ENCODE measurements at places on chromosomes 3 and 15.
A peak's percentile ranks its signal among the peaks of the same experiment; 100 is the strongest.

DNA sequence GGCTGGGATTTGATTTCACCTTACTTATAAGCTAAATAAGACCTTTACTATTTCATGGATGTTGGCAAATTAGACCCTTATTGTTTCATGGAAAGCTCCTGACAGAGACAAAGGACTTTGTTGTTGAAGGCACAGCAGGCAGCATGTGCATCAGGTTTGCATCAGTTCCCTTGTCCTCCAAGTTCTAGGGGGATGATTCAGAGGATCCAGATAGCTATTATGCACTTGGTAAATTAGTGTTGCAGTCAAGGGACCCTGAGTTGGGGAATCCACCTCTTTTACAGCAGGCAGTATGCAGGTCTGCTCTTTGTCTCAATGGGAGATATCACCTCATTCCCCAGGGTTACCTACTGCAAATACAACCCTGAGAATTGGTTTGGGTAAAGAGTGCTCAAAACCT lies 131.4 kb upstream of the IGSF10 start:
- no peak for DNase-seq

GRCh38 chr3:37852771-37853170 lies 8.9 kb upstream of the CTDSPL start:
- DNase-seq = no peak

DNA sequence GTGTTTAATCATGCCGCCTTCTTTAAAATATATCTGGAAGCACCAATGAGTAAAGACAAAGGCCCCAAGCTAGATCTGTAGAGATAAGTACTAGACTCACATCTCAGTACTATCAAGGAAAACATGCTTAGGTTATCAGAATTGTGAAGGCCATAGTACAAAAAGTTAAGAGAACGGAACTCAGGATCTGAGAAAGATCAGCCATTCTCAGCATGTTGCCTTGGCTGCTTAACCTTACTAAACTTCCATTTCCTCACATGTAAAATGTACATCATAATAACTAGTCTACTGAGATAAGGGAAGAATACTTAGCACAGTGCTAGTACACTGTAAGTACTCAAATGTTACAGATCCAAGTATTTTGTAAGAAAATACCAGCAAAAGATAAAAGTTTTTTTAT lies 7.6 kb downstream of the DNAJC19 start:
- DNase-seq = no peak

DNA sequence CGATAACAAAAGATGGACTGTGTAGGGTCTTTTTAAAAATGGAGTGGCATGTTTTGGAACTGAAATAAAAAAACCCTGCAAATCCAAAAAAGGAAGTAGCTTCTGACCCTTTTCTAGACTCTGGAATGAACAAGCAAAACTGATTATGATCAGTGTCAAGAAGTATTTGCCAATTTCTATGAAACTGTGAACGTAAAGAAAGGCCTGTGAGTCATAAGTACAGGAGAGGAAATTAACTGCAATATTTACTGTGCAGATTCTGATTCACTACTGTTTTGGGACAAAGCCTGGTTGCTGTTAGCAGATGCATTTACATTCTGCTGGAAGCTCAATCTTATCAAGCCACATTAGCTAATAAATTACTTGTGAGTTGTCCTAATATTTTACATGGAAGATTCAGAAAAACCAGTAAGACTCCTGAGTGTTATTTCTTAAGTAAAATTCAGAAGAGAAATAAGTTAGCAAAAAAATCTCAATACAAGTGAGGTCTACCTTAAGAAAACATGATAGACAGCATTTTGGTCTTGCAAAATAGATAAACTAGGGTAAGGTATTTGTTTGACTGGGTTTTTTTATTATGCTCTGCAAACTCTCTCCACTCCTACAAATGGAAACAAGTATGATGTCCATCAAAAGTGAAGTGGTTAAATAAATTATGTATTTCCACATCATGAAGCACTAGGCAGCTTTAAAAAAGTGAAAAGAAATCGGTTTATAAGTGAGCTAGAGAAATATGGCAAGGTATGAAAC lies 90.2 kb upstream of the LMOD3 start:
- peak; percentile 49 for DNase-seq

- DNase-seq = no peak
Measured at GRCh38 chr15:91855241-91855640, 1.7 kb downstream of the SLCO3A1 start.

GRCh38 chr3:110456001-110456400 lies 615.6 kb upstream of the NECTIN3 start:
- DNase-seq = no peak

GRCh38 chr3:133209871-133210550 lies 171.8 kb downstream of the TMEM108 start:
- peak; percentile 90 for DNase-seq

DNA sequence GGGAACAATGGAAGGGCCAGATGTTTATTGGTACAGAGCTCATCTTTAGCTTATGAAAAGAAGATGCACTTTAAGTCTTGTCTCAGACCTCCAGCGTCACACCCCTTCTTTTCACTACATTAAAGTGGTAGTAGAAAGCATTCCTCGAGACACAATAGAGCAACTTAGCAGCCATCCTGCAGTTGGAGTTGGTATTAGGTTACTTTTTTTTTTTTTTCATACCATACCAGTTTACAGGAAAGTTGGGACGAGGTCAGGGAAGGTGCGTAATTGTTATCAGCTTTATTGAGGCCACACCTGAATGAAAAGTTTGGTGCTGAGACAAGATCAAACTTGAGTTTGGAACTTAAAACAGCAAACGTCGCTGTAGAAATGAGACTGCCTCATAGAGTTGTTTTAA lies 203.8 kb downstream of the SOX2 start:
- no peak for DNase-seq

DNA sequence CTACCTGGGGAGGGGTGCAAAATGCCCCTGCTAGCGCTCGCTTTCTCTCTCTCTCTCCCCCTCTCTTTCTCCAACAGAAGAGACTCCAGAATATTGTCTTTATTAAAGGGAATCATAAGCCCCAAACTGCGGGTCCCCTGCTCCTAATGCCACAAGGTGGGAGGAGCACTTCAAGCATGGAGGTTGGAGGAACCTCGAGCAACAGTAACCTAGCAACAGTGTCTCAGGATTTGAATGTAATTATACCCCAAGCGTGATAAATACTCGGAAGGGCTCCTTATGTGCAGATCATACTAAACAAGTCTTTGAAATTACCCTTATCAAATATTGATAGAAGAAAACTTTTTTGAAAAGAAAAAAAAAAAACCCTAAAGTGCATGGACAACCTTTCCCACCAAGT lies 582.2 kb upstream of the PPP2R3A start:
- no peak for DNase-seq

- DNase-seq = no peak
Measured at GRCh38 chr15:70436428-70436827, 326.9 kb downstream of the UACA start.

GRCh38 chr3:173584838-173585831 lies 187.6 kb downstream of the NLGN1 start:
- DNase-seq = peak; percentile 64

- DNase-seq = no peak
Measured at GRCh38 chr3:189737071-189737470, 105.9 kb downstream of the TP63 start.

GRCh38 chr15:78177447-78177873 lies 28.3 kb downstream of the IDH3A start:
- DNase-seq = peak; percentile 17

GRCh38 chr15:32856753-32857152 lies 138.9 kb downstream of the GREM1 start:
- no peak for DNase-seq

DNA sequence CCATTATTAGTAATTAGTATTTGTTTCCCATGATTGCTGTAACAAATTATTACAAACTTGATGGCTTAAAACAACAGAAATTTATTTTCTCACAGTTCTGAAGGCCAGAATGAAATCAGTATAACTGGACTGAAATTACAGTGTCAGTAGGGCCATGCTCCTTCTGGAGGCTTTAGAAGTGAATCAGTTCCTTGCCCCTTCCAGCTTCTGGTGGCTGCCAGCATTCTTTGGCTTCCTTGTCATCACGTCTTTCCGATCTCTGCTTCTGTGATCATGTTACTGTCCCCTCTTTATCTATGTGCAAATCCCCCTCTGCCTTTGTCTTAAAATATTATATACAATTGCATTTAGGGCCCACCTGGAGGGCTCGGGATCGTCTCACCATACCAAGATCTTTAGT lies 92.0 kb downstream of the FOXB1 start:
- no peak for DNase-seq

- DNase-seq = no peak
Measured at GRCh38 chr15:74062236-74062635, 20.1 kb downstream of the GOLGA6A start.

GRCh38 chr15:91885714-91886270 lies 32.3 kb downstream of the SLCO3A1 start:
- no peak for DNase-seq

DNA sequence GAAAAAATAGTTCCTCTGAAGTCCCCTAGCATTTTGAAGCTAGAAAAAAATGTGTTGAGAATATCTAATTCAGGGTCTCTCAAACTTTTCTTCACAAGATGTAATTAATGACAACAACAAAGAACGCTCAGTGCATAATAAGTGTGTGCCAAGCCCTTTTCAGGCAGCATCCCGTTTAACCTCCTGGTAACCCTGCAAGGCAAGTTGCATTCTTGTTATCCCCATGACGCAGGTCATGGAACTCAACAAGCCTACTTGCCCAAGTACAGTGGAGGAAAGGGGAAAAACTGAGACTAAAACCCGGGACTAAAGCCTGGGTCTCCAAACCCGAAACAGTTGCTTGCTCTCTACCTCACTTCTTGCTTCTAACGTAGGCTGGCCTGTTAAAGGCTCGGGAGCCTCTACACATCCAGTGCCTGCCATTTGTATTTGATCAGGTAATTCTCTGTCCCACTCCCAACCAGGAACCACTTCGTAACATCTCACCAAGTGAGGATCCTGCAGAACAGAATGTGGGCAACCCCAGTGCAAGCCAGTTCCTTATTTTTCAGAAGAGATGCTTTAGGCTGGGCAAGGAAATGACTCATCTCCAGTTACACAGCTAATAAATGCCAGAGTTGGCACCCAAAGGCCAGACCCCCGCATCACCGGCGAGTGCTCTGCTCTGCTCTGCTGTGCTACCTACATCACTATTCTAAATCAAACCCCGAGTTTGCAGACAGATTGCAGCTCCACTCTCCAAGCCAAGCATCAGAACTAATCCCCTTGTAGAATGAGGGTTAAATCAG lies 28.3 kb downstream of the LMCD1 start:
- no peak for DNase-seq

GRCh38 chr15:33584797-33585196 lies 274.0 kb downstream of the RYR3 start:
- DNase-seq = no peak

GRCh38 chr3:73768524-73769308 lies 144.0 kb upstream of the PDZRN3 start:
- peak; percentile 36 for DNase-seq

GRCh38 chr3:169122416-169122815 lies 541.1 kb downstream of the MECOM start:
- no peak for DNase-seq

DNA sequence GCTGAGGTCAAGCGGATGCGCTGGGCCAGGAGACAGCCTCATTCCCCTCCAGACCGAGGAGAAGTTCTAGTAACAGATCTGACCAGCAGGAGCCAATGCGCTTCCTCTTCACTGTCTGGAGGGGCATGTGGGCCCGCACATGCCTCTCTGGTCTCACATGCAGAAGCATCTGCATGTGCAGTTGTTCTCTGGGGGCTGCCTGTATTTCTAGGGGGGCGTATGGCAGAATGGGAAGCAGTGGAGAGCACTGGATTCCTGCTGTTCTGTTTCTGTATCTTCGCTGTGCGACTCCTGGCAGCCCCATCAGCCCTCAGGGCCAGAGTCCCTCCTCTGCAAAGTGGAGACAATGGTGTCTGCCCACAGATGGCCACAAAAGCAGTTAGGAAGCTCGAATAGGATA lies 170.4 kb upstream of the IQSEC1 start:
- DNase-seq = no peak

DNA sequence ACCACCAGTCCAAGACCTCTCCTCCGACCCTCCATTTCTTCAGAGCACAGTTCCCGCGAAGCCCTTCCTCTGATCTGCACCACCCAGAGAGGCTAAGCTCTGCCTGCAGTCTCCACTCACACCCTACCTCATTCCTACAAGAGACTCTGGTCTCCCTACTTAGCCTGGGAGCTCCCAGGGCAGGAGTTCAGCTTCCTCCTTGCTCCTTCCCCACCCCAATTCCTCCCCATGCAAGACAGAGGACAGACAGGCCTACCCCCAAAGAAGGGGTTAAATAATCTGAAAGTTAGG lies 12.6 kb upstream of the VIPR1 start:
- DNase-seq = no peak

DNA sequence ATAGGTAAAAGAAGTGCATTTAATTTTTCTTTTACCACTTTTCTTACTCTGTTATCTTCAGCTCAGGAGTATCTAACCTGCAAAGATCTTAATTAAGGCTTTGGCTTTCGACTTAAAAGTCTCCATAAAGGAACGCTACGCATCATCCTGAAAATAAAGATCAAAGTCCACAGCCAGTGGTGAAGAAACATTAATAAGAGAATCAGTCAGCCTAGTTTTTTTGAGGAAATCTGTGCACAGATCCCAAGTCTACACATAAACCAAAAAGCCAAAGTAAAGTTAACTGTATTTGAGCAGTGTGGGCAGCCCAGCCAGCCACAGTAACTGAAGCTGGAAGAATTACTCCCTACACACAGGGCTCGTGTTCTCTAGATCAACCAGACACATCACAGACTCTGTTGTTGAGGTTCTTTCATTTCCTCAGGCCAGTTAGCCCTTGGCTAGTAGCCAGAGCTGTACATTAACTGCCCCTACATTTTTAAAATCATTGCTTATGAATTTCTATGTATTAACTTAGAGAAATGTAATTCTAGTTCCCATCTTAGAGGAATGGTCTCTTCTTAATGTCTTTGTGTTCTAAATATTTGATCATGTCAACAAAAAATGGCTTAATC lies 6.9 kb downstream of the LRRC2 start:
- DNase-seq = peak; percentile 10

- DNase-seq = no peak
Measured at GRCh38 chr3:57025237-57025636, 35.2 kb upstream of the SPATA12 start.

DNA sequence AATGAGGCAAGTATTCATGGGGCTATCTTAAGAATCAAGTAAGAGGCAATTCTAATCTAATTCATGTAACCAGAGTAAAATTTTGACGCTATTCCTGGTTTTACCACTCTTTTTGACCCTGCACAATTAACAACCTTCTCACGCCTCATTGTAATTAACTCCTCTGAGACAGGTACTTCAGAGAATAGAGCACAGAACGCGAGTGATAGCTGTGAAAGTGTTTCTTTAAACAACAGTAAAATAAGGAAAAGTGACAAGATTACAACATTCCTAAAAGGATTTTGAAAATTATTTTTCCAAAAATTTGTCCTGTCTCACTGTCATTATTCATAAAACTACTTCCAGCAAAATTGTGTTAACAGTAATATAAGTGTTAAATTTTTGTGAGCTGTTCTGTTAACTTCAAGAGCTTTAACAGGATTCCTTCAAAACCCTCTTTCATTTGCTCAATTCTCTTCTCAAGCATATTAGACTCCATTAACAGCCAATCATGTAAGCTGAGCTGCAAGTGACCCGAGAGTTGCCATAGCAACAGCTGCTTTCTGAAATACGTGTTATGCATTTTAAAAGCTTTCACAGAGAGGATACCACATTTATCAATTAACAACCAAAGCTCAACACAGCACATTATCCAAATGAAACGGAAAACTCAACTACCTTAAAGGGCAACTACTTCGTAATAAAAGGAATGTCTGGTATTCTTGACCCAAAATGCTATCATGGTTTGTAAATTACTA lies 93.1 kb downstream of the STAG1 start:
- peak; percentile 63 for DNase-seq

Measured in umbilical cord (tissue), 2 donors.